ENCODE measurements at places on chromosomes 2 and 18. TPM values are rescaled to one million over a fixed set of nuclear protein-coding genes. Genes with fewer than 3 reads are reported as not detected.

ANKRD62 gene
- not detected for total RNA-seq

TMEM18 gene
- total RNA-seq, result 19.1 TPM

ZC3H6 gene
- 24.4 TPM for total RNA-seq

SLC5A7 gene
- not detected for total RNA-seq

GREB1 gene
- total RNA-seq, result 2.4 TPM

CAPN14 gene
- total RNA-seq, result 0.13 TPM
